ENCODE measurements at places on chromosomes 6 and 20. TPM values are rescaled to one million over a fixed set of nuclear protein-coding genes. Genes with fewer than 3 reads are reported as not detected.
A peak's percentile ranks its signal among the peaks of the same experiment; 100 is the strongest.

GRCh38 chr6:12537389-12537788 lies 179.2 kb upstream of the PHACTR1 start:
- no peak overlapping the region for H3K4me3 ChIP-seq
- no peaks in the 10 kb centered on the region for H3K4me1 ChIP-seq
- no peak overlapping the region for H3K27ac ChIP-seq

- no peak overlapping the region for H3K27ac ChIP-seq
- H3K4me1 ChIP-seq: no peaks in the 10 kb centered on the region
- DNase-seq: no peak
- no peak overlapping the region for H3K4me3 ChIP-seq
Observed at GRCh38 chr6:64520050-64520449, 884.4 kb downstream of the PHF3 start.

DNA sequence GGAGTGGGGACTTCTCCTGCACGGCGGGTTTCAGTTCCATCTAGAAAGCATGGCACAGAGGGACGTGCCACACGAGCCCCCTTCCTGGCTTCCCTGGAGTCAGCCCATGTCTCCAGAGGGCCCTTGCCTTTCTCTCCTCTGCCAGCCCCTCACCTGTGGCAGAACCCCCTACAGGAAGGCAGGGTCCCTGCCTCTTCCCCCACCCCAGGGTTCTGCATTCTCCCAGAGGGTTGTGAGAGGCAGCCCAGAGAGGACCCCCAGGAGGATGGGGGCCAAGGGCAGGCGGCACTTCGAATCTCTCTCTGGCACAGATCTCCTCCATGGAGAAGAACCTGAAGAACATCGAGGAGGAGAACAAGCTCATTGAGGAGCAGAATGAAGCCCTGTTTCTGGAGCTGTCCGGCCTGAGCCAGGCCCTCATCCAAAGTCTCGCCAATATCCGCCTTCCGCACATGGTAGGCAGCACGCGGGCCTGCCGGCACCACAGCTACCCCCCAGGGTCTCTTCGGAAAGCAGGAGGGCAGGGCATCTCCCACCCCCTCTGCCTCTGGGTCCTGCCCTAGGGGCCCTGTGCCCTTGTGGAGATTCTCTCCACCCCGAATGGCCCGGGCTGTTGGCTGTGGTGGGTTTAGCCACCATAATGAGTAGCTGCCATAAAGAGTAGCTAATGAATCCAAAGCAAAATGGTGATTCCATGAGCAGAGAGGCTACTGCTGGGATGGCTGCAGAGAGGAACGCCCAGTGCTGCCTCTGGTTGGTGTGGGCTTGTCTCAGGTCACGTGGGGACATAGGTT lies 15.9 kb upstream of the PCMTD2 start:
- no peak overlapping the region for H3K4me3 ChIP-seq
- no peaks in the 10 kb centered on the region for H3K4me1 ChIP-seq
- no peaks in the 10 kb centered on the region for H3K27me3 ChIP-seq
- peaks cover 65% of the 10 kb centered on the region for H3K36me3 ChIP-seq
- H3K27ac ChIP-seq: no peak overlapping the region

KCNQ2 gene
- 66.5 TPM for total RNA-seq

DNA sequence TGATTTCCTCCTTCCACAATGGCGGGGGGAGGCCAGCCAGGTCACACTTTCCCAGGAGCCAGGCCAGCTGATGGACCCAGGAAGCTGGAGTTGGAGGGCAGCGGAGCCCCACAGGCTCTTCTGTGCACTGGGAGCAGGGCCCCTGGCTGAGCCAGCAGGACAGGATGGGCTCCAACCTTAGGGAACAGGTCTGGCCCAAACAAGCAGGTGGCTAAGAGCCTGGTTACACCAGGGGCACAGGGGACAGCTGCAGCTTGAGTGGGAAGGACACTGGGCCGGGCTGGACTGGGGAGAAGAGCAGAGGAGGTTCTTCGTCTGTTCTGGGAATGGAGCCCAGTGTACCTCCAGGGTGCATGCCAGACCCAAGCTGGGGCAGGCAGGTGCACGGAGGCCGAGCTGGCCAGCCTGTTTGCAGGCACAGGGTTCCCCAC lies 102.3 kb downstream of the DLL1 start:
- H3K27me3 ChIP-seq: no peaks in the 10 kb centered on the region
- H3K4me1 ChIP-seq: peaks cover 6% of the 10 kb centered on the region
- H3K27ac ChIP-seq: no peak overlapping the region

DNA sequence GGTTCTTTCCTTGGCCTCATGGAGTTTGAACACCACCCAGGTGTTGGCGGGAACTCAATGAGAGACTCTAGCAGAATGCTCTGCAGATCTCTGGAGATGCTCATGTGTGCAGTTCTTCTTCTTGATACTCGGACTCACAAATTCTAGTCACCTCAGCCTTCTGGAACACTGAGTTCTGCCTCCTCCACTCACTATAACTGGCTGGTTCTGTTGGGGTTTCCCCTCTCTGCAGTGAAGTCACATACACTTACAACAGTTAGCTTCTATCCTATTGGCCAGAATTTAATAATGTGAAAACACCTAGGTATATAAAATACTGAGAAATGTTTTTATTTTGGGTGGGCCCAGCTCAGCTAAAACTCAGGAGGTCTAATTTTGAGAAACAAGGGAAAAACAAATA lies 109.6 kb upstream of the HIVEP1 start:
- no peak overlapping the region for H3K27ac ChIP-seq
- no peaks in the 10 kb centered on the region for H3K27me3 ChIP-seq
- DNase-seq: no peak
- H3K36me3 ChIP-seq: no peaks in the 10 kb centered on the region

ITPR3 gene
- 6.6 TPM for total RNA-seq

DNA sequence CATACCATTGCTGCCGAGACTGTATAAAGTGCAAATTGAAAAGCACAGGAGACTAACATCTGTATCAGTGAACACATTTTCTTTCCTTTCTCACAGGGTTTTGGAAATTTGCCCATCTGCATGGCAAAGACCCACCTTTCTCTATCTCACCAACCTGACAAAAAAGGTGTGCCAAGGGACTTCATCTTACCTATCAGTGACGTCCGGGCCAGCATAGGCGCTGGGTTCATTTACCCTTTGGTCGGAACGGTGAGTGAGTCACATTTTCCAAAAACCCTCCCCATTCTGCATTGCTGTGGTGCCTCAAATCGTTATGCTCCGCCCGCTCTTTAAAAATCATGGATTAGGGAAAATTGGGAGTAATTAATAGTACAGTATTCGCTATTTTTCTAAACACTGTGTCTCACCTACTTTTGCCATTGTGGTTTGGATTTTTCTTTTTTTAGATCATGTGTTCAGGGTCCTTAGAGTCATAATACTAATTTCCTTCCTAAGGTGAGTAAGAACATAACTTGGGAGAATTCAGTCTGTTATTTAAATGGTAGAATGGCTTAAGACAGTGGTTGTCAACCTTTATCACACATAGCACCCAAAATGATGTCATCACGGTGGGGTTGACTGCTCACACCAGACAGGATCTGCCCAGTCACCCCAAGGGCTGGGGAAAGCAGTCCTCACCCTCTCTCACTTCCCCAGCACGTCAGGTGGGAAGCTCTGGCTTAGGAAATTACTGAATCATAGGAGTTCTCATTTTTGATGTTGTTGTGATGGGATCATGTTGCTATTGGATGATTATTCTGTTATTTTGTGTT lies 171.6 kb downstream of the MTHFD1L start:
- no peak overlapping the region for H3K4me3 ChIP-seq
- no peaks in the 10 kb centered on the region for H3K36me3 ChIP-seq
- peaks cover 5% of the 10 kb centered on the region for H3K4me1 ChIP-seq
- DNase-seq: no peak
- H3K27me3 ChIP-seq: no peaks in the 10 kb centered on the region

- no peak overlapping the region for H3K4me3 ChIP-seq
- no peaks in the 10 kb centered on the region for H3K4me1 ChIP-seq
- H3K36me3 ChIP-seq: no peaks in the 10 kb centered on the region
Observed at GRCh38 chr6:11595903-11596302, 58.4 kb downstream of the TMEM170B start.

RIPPLY2 gene
- total RNA-seq: 11.4 TPM

DNA sequence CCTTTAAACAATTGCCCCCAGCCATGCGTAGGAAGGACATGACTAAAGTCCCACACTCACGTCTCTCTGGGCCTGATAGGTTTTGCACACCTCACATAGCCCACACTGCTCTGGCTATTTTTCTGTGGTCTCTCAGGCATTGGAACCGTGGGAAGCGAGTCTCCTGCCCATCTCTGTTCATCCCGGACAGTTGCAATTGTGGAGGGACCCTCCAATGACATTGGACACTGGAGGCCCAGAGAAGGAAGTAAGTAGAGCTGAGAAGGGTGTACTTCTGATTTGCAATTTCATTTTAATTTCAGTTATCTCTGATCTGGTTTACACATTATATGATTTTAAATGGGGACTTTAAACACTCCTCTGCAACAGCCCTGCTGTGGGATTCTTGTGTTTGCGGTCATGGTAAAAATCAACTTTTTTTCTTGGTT lies 23.3 kb upstream of the CST3 start:
- no peak overlapping the region for H3K4me3 ChIP-seq
- H3K27ac ChIP-seq: no peak overlapping the region
- H3K4me1 ChIP-seq: peaks cover 10% of the 10 kb centered on the region
- H3K27me3 ChIP-seq: no peaks in the 10 kb centered on the region

- no peaks in the 10 kb centered on the region for H3K4me1 ChIP-seq
- no peak overlapping the region for H3K27ac ChIP-seq
- no peak overlapping the region for H3K4me3 ChIP-seq
- no peak for DNase-seq
- H3K27me3 ChIP-seq: no peaks in the 10 kb centered on the region
- no peaks in the 10 kb centered on the region for H3K36me3 ChIP-seq
Observed at GRCh38 chr6:77812304-77812703, 159.5 kb downstream of the MEI4 start.

- H3K4me3 ChIP-seq: no peak overlapping the region
- H3K27me3 ChIP-seq: no peaks in the 10 kb centered on the region
- peak; percentile 26 for DNase-seq
- no peaks in the 10 kb centered on the region for H3K36me3 ChIP-seq
- no peak overlapping the region for H3K27ac ChIP-seq
Observed at GRCh38 chr6:14964556-14965270, 281.2 kb upstream of the JARID2 start.

SLA2 gene
- not detected for total RNA-seq

GRCh38 chr20:5159928-5160327 lies 33.1 kb downstream of the CDS2 start:
- no peak for DNase-seq
- no peak overlapping the region for H3K4me3 ChIP-seq
- H3K4me1 ChIP-seq: no peaks in the 10 kb centered on the region
- no peaks in the 10 kb centered on the region for H3K36me3 ChIP-seq
- no peak overlapping the region for H3K27ac ChIP-seq

DNA sequence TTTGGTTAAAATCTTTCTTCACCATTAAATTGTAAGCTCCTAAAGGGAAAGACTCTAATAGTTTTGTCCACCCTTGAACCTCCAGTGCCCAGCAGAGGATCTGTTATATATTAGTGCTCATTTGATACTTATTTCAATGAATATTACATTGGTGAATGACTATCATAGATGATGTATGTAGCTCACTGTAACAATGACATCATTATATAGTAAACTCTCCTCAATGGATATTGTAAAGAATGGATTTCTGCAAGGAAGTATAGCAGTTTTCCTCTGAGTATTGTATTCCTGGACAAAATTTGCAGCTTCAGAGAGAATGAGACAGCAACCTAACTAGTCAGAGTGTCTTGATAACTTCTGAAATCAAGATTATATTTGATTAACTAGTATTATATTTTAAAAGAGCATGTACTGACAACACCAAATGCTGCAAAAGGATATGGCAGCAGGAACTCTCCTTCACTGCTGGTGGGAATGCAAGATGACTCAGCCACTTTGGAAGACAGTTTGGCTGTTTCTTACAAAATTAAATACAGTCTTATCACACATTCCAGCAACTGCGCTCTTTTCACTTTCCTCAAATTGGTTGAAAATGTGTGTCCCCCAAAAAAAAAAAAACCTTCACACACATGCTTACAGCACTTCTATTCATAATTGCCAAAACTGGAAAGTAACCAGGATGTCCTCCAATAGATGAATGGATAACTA lies 189.8 kb upstream of the OPRM1 start:
- no peaks in the 10 kb centered on the region for H3K4me1 ChIP-seq
- H3K4me3 ChIP-seq: no peak overlapping the region
- no peak overlapping the region for H3K27ac ChIP-seq

GRCh38 chr20:46951405-46951804 lies 56.8 kb downstream of the EYA2 start:
- no peak overlapping the region for H3K27ac ChIP-seq
- no peaks in the 10 kb centered on the region for H3K27me3 ChIP-seq
- no peak for DNase-seq
- no peaks in the 10 kb centered on the region for H3K36me3 ChIP-seq

- H3K4me3 ChIP-seq: no peak overlapping the region
- H3K4me1 ChIP-seq: peaks cover 17% of the 10 kb centered on the region
- H3K27me3 ChIP-seq: no peaks in the 10 kb centered on the region
- no peak for DNase-seq
Observed at GRCh38 chr20:38121741-38122140, 43.3 kb downstream of the TGM2 start.

DNA sequence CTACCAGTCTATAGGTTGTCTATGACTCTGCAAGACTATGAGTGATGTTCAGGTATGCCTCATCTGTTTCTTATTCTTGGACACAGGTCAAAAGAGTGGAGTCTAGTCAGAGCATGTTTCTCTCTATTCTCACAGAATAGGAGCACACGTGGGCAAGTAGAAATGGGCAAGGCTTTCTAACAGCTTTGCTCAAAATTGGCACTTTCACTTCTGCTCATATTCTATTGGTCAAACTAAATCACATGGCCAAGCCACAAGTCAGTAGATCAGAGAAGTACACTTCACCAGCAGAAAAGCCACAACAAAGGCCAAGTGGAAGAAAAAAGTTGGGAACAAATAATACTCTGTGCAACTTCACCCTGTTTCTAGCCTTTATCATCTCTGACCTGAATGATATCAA lies 354.5 kb upstream of the SYNCRIP start:
- no peaks in the 10 kb centered on the region for H3K36me3 ChIP-seq
- no peaks in the 10 kb centered on the region for H3K4me1 ChIP-seq
- no peak overlapping the region for H3K4me3 ChIP-seq
- DNase-seq: no peak

DNA sequence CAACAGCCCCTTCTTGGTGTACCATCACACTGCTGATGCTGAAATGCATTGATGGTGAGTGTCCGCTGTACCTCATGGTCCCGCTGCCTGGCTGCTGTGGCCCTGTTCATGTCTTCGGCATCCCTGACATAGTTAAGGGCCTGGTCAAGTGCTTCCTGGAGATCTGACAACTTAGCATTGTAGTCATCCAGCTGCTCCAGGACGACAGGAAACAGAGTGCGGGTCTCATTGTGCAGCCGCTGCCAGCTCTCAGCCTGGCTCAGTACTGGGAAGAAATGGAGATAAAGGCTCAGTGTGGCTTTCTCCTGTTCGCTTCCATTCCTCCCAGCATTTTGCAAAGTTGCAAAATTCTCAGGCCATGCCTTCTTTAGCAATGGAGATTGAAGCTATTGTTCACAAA lies 81.8 kb downstream of the LAMA4 start:
- no peak overlapping the region for H3K27ac ChIP-seq
- H3K27me3 ChIP-seq: no peaks in the 10 kb centered on the region
- H3K4me3 ChIP-seq: no peak overlapping the region
- H3K4me1 ChIP-seq: no peaks in the 10 kb centered on the region
- peaks cover 11% of the 10 kb centered on the region for H3K36me3 ChIP-seq
